Esophagus squamous epithelium (tissue), 5 donors: ENCODE measurements at places on chromosomes 7 and 10.

DNA sequence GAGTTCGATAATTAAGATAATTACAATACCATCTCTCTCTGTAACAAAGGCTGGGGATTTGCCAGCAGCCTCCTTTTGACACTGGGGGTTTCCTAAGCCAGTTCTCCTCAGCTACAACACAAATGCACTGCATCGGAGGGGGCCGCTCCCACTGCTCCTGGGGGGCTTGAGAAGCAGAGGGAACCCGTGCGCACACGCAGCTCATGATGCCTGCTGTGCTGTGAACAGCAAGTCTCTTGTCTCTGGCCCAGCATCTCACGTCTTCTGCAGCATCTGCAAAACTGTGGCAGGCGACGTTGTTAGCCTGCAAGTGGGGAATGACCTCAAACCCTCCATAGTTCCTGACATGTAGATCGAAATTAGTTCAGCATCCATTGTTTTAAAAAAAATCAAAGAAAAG lies 5.5 kb downstream of the VIPR2 start:
- DNase-seq: no peak

- no peak for DNase-seq
Observed at GRCh38 chr7:7812112-7812511, 93.7 kb upstream of the RPA3 start.

GRCh38 chr10:77501152-77501845 lies 136.3 kb downstream of the KCNMA1 start:
- DNase-seq: no peak

GRCh38 chr7:78063758-78064157 lies 265.2 kb downstream of the PHTF2 start:
- no peak for DNase-seq

- DNase-seq: no peak
Observed at GRCh38 chr10:131102676-131103075, 208.8 kb downstream of the TCERG1L start.

DNA sequence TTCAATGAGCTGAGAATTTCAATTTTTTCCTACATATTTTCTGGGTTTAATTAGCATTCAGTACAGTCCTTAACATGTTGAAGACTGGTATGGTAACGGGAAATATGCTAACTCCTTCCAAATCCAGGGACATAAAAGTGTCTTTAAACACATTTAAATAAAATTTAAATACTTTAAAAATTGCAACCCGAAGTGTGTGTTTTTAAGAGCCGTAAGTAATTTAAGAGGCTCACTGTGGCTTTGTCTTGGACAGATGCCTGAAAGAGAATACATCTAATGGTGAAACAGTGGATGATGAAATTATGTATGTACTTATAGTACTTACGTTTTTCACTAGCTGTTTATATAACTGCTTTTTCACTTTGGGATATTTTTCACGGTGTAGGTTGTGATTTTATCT lies 687.3 kb upstream of the CELF2 start:
- DNase-seq: no peak

DNA sequence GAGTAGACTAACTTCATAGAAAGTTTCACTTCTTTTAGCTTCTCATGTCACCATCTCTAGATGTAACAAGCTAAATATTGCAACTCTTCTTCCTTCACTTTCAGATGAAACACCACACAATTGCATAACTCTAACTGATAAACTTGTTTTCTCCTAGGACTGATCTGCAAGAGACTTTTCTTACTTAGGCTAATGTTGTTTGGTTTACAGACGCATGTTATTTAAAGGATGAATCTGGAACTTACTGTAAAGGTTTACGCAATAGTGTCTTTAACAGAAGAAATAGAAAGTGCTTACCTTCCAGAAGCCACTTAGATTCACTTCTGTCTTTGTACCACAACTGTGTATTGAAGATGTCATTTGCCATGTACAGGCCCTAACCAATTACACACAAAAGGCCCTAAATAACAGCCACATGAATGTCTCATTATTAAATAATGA lies 22.1 kb upstream of the ZC3HAV1 start:
- no peak for DNase-seq

GRCh38 chr7:139265673-139266072 lies 34.6 kb downstream of the UBN2 start:
- DNase-seq: no peak

DNA sequence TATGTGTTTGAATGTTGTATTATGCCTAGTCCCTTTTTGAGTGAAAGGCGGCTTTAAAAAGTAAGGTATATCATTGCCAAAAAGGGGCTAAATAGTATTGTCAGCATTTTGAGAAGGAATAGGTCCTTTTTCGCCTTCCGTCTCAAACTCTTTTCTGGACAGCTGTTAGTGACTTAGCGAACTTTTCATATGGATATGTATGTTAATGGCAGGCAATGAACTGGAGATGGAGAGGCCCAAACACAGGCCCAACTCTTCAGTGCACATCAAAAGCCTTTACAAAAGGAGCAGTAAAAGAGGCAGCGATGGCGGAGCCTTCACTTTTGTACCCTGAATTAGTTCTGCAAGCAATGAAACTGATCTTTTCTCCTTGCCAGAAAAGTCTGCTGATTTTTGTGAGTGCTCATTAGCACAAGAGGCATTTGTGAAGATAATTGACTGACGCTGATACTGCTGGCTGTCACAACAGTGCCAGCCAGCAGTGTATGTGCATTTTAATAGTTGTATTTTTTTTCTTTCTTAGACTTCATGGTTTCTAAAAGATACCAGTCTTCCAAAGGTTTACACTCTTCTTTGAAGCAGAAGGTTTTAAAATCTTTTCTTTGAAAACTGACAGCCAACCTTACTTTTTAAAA lies 243.7 kb upstream of the SP8 start:
- DNase-seq: no peak

DNA sequence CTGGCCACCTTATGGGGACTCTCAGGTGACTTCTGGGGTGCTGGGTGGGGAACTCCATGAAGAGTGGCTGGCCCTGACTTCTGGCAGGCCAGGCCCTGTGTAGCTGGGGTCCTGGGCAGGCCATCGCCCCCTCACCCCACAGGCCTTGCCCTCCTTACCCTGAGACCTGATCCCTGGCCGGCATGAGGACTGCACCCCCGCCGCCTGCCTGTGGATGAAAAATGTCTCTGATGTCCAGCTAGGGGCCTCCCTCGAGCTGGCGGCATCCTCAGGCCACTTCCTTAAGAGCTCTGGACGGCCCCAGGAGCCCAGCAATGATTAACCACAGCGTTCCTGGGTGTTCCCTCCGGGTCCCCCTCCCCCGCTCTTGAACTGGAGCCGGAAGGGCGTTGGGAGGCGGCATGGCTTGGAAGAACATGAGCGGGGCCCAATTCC lies 31.8 kb upstream of the SHH start:
- no peak for DNase-seq

GRCh38 chr10:29254123-29255046 lies 34.5 kb upstream of the LYZL1 start:
- no peak for DNase-seq

DNA sequence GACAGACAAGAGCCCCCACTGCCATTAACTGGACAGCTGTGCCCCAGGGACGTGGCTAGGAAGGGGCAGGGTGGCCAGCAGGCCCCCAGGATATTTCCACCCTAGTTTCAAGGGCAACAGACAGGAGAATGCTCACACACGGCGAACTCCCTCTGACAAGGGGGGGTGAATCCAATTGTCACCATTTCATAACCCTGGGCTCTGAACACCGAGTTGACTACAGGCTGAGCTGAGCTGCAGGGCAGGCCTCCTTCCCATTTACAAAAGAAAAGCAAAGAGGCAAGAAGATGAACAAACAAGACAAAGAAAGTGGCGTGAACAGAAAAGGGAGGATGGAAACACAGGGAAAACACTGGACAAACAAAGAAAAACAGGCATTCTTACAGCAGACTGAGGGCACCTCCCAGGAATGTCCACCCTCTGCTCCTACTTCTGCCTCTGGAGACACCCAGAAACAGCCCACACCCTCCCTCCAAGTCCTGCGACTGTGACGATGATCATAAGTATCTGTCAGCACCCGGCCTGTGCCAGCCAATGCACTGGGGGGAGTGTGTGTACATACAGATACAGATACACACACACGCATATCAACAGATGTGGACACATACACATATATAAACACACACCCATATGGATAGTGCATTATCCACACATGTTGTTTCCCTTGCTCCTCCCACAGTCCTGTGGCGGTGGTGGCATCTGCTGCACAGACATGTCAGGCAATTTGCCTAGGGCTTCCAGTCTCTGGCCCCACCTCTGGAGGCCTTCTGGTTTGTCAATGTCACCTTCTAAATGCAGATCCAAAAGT lies 66.2 kb downstream of the FAM53B start:
- DNase-seq: no peak

GRCh38 chr7:93147363-93147762 lies 822 bp downstream of the SAMD9L start:
- no peak for DNase-seq

- DNase-seq: no peak
Observed at GRCh38 chr7:5494683-5495561, 71.3 kb upstream of the TNRC18 start.

GRCh38 chr10:31581741-31582323 lies 262.8 kb downstream of the ZEB1 start:
- DNase-seq: no peak

- no peak for DNase-seq
Observed at GRCh38 chr7:78234634-78235033, 436.1 kb downstream of the PHTF2 start.
